ENCODE measurements at places on chromosomes 1 and 21. TPM values are rescaled to one million over a fixed set of nuclear protein-coding genes. Genes with fewer than 3 reads are reported as not detected.

Gene SLAMF9
- not detected for total RNA-seq

Gene CLDN19
- not detected for total RNA-seq

Gene TP73
- total RNA-seq: 2.0 TPM

Gene CFHR5
- total RNA-seq: not detected

Gene RIPPLY3
- not detected for total RNA-seq

Gene PLA2G2D
- total RNA-seq: not detected

Gene SLC30A10
- not detected for total RNA-seq

Gene NBPF11
- 9.8 TPM for total RNA-seq

All from activated CD4-positive, alpha-beta memory T cell treated with anti-CD3 and anti-CD28 coated beads, Interleukin-2, amount 10 ng/mL, durations not matched to agents 7 days and 5 days (primary cell).